ENCODE measurements at places on chromosomes 12 and 14. TPM values are rescaled to one million over a fixed set of nuclear protein-coding genes. Genes with fewer than 3 reads are reported as not detected.
A peak's percentile ranks its signal among the peaks of the same experiment; 100 is the strongest.

DNA sequence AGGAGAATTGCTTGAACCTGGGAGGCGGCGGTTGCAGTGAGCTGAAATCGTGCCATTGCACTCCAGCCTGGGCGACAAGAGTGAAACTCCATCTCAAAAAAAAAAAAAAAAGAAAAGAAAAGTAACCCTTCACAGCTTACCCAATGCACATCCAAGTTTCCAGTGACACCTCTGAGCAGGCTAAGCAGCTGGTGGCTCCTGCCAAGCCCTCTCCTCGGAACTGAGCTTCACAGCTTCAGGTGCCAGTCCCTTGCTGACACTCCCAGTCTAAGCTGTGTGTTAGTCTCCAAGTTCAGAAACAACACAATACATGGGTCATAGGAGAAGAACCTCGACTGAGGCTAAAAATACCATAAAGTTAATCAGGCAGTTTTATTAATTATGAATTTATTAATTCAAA, 7.9 kb downstream of the CD9 start:
- no peak overlapping the region for H3K4me3 ChIP-seq
- H3K27me3 ChIP-seq = no peaks in the 10 kb centered on the region
- no peaks in the 10 kb centered on the region for H3K36me3 ChIP-seq

The SLC17A8 gene
- total RNA-seq = not detected

DNA sequence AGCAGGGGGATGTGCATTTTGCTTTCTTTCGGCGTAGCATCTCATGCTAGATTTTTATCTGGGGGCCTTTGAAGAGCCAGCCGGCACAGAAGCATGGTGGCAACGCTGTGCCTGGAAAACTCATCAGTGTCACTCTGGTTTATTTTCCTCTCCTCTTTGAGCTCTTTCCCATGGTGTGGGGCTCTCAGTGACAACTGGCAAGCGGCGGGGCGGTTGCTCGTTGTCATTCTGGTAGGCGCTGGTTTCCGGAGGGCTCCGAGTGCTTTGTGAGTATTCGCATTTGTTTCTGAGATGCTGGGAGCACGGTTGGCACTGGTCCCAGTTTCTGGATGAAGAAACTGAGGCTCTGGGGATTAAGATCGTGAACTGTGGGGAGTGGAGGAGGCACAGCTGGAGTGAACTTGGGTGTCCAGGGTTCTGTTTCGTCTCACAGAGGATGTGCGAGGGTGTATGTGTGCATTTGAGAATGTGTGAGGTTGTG, 23.3 kb downstream of the TPCN1 start:
- peaks cover 89% of the 10 kb centered on the region for H3K4me1 ChIP-seq
- no peaks in the 10 kb centered on the region for H3K27me3 ChIP-seq
- H3K36me3 ChIP-seq = no peaks in the 10 kb centered on the region
- H3K4me3 ChIP-seq = no peak overlapping the region
- DNase-seq = no peak

GRCh38 chr12:58881816-58882215, 38.5 kb downstream of the LRIG3 start:
- H3K27ac ChIP-seq = no peak overlapping the region
- no peak for DNase-seq
- H3K36me3 ChIP-seq = peaks cover 80% of the 10 kb centered on the region
- no peak overlapping the region for H3K4me3 ChIP-seq

DNA sequence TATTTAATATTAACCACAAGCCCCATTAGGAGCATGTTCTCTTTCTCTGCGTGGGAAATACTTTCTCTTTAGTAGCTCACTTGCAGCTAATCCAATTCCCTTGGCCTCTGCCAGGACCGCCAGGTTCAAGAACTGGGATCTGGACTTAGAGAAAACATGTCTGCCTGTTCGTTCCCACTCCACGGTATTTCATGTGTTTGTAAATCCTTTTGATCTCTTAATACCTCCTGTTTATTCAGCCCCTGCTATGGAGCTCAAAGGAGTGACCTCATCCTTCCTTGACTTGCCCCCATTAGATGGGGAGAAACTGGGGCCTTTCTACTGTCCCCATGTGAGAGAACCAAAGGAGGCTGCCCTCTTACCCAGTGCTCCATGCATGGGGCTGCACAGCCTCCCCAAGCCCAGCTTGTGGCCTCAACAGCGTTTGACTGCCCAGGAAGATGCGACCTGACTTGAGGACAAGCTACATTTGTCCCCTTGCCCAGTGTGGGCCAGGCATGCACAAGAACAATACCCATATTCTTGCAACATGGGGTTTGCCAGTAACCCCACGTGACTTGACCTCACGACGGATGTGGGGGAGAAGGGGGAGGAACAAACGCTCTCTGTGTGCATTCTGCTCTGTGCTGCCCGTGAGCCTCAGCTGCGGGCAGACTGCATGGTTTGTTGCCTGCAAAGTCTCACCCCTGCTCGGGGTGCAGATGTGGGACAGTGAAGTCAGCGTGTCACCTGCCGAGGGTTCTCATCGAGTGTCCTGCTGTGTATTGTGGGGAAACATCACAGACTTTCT, 30.3 kb downstream of the CD9 start:
- H3K4me3 ChIP-seq = no peak overlapping the region
- H3K27ac ChIP-seq = peak overlapping the region; percentile 92
- peak; percentile 68 for DNase-seq

DNA sequence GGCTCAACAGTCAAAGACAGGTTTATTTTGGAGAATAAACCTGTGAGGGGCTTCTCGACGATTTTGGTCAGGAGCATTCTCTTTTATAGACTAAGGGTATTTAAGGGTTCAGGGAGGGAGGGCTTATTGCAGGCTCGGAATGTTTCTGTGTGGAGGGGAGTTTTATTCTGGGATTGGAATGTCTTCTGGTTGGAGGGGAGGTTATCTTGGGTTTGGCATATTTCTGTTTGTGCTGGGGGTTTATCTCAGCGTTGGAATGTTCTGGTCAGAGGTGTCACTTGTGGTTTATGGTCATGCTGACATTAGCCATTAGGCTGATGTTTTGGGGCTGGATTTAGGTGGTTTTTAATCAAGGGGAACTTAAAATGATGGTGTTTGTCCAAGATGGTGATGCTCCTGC, 103.9 kb downstream of the SUDS3 start:
- no peak overlapping the region for H3K27ac ChIP-seq
- H3K4me3 ChIP-seq = no peak overlapping the region
- DNase-seq = no peak
- no peaks in the 10 kb centered on the region for H3K4me1 ChIP-seq
- no peaks in the 10 kb centered on the region for H3K27me3 ChIP-seq

- H3K27ac ChIP-seq = no peak overlapping the region
- DNase-seq = no peak
- H3K36me3 ChIP-seq = no peaks in the 10 kb centered on the region
- peaks cover 16% of the 10 kb centered on the region for H3K4me1 ChIP-seq
- H3K27me3 ChIP-seq = no peaks in the 10 kb centered on the region
- no peak overlapping the region for H3K4me3 ChIP-seq
These were observed 230.0 kb downstream of the MSRB3 start for GRCh38 chr12:65508276-65509035.

GRCh38 chr12:124738636-124739467, 124.8 kb downstream of the SCARB1 start:
- H3K4me1 ChIP-seq = peaks cover 4% of the 10 kb centered on the region
- no peak for DNase-seq
- H3K27me3 ChIP-seq = no peaks in the 10 kb centered on the region

- DNase-seq = no peak
- H3K27me3 ChIP-seq = no peaks in the 10 kb centered on the region
- H3K4me3 ChIP-seq = no peak overlapping the region
- H3K36me3 ChIP-seq = no peaks in the 10 kb centered on the region
- peaks cover 59% of the 10 kb centered on the region for H3K4me1 ChIP-seq
- peak overlapping the region; percentile 64 for H3K27ac ChIP-seq
These were observed 108.7 kb upstream of the HIF1A start for GRCh38 chr14:61586544-61587055.
